Suppressor macrophage (primary cell): ENCODE measurements at places on chromosomes 2 and 18.

- no peak for DNase-seq
Observed at GRCh38 chr2:239498576-239498975, 97.8 kb upstream of the HDAC4 start.

DNA sequence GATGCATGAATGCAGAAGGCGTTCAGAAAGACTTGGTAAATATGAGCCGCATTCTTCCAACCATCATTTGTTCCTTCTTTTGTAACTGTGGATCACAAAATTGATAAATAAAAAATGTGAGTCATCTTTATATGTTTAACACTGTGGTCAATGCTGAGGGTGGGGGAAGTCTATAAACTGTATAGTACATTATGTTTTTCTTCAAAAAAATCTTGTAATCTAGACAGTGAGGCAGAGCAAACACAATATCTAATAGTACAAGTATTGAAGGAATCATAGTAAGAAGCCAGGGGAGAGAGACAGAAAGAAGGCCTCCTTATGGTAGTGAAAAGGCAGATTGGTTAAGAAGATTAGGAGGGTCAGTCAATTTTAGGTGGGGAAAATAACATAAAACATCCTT lies 30.7 kb upstream of the CALCRL start:
- DNase-seq = no peak

- no peak for DNase-seq
Observed at GRCh38 chr2:226622484-226622883, 177.1 kb downstream of the IRS1 start.

DNA sequence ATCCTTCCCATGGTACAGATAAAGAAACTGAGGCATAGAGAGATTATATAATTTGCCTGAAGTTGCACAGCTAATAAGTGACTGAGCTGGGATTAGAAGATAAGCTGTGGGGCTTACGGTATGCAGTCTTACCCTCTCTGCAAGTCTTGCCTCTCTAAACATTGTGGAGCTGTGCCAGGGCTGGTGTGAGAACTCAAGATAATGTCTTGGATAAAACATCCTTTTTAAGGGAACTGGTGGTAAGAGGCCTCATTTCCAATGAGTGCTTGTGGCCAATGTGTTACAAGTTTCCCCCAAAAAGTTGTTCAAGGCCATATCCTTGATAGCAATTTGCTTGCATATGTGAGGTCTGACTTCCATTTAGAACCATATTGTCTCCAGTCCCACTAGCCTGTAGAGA lies 84.3 kb upstream of the ETAA1 start:
- no peak for DNase-seq

GRCh38 chr2:214839464-214839863 lies 30.0 kb upstream of the BARD1 start:
- peak; percentile 20 for DNase-seq

GRCh38 chr2:124248386-124248785 lies 223.3 kb downstream of the CNTNAP5 start:
- DNase-seq = no peak

DNA sequence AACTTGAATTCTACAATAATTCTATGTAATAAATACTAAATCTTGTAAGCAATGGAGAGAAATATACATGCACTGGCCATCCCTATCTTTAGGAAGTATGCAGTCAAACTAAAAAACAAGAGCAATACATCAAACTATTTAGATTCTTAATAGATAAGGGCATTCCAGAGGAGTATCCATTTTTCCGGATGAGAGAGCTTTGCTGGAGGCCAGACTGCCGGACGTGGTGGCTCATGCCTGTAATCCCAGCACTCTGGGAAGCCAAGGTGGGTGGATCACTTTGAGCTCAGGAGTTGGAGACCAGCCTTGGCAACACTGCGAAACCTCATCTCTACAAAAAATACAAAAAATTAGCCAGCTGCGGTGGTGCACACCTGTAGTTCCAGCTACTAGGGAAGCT lies 60.8 kb downstream of the KIF5C start:
- DNase-seq = no peak

GRCh38 chr18:34918856-34919255 lies 122.4 kb upstream of the MAPRE2 start:
- DNase-seq = no peak

DNA sequence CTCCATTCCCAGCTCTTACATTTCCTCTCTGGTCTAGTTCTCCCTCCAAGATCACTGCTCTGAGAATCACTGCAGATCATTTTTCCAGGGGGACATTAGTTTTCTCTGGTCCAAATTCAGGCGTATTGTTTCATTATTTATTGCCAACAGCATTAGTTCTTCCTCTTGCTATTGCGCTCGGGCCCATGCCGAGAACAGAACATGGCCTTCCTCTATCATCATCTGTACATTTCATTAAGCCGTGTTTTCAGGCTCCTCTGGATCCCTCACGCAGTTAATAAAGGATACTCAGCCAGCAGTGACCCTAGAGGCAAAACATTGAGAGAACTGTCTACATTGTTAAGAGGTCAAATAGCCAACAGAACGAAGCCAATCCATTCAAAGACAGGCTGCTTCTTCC lies 63.9 kb downstream of the CCBE1 start:
- no peak for DNase-seq

- DNase-seq = no peak
Observed at GRCh38 chr2:62114564-62114963, 81.4 kb upstream of the B3GNT2 start.

DNA sequence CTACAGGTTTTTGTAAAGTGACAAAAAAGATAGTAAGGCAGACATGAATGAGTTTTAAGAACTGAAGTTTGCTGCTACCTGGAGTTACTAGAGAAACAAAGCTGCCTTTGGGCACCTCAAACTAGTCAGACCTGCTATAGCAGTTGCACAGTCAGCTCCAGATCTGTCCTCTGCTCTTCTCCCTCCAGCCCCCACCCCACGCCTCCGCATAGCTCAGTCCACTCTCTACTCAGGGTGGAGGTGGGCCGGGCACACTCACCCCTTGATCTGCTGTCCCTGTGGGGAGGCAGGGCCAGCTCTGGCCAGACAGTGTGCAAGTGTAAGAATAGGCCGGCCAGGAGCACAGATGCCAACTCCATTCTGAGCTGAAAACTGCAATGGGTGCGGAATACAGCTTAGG lies 4.1 kb downstream of the SERTAD2 start:
- no peak for DNase-seq

DNA sequence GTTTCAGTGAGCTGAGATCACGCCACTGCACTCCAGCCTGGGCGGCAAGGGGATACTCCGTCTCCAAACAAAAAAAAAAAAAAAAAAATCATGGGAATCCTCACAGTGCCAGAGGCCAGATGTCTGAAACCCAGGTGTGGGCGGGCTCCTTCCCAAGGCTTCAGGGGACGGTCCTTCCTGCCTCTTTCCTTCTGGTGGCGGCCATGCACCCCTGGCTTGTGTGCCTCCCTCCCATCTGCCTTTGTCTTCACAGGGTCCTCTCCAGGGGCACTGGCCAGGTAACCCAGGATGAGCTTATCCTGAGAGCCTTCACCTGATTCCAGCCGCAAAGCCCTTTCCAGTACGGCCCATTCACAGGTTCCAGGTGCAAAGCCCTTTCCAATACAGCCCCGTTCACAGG lies 40.9 kb upstream of the GPC1 start:
- DNase-seq = no peak

GRCh38 chr2:45391866-45392265 lies 219.2 kb downstream of the SRBD1 start:
- DNase-seq = no peak

- peak; percentile 73 for DNase-seq
Observed at GRCh38 chr2:221573430-221574230, 1.5 kb upstream of the EPHA4 start.

- DNase-seq = no peak
Observed at GRCh38 chr2:33577668-33578067, 21.4 kb downstream of the FAM98A start.

- DNase-seq = no peak
Observed at GRCh38 chr2:102206666-102207341, 20.0 kb downstream of the IL1RL2 start.

DNA sequence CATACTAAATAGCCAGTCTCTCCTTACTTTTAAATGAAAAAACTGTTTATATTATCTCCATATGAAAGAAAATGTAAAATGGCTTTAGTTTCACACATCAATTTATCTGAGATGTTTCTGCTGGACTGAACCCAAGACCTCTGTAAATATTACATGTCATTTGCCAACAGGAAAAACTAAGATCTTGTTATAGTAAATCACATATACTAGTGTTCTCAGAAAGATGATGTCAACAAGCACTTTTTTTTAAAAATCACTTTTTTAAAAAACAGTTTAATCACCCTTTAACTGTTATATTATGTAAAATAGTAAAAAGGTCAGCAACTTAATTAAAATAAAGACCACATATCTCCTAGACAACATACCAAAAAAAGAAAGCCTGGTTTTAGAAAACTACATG lies 46.3 kb downstream of the PTPN2 start:
- peak; percentile 13 for DNase-seq

DNA sequence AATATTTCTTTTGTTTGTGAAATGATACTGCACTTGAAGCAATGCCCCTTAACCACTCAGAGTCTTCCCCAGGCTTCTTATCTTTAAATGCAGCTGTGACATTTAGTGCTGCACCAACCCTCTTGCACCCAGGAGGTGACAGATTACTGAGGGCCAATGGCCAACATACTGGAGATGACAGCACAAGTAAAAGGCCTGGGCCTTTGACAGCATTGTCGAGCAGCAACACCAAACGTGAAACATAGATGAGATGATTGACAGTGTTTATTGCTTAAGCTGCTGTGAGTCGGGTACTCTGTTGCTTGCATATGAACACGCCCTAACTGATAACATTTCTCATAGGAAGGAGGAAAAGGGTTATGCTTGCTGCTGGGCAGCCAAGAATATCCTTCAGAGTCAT lies 80.3 kb downstream of the THNSL2 start:
- no peak for DNase-seq

DNA sequence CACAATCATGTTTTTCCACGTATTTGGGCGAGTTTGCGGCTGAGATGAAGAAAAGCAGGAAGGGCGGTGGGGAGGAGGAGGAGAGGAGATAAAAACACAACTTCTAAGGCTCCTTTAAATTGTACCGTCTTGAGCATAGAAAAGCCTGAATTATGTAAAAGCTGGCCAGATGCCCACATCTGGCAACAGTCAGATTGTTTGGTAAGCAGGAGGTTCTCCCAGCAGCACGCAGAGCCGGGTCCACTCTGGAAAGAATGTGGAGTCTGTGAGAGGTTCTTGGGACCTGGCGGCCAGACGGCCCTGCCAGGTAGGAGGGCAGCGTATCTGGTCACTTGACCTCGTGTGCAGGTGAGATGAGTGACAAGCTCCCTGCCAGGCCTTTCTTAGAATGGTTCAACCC lies 215.3 kb upstream of the APCDD1 start:
- no peak for DNase-seq

DNA sequence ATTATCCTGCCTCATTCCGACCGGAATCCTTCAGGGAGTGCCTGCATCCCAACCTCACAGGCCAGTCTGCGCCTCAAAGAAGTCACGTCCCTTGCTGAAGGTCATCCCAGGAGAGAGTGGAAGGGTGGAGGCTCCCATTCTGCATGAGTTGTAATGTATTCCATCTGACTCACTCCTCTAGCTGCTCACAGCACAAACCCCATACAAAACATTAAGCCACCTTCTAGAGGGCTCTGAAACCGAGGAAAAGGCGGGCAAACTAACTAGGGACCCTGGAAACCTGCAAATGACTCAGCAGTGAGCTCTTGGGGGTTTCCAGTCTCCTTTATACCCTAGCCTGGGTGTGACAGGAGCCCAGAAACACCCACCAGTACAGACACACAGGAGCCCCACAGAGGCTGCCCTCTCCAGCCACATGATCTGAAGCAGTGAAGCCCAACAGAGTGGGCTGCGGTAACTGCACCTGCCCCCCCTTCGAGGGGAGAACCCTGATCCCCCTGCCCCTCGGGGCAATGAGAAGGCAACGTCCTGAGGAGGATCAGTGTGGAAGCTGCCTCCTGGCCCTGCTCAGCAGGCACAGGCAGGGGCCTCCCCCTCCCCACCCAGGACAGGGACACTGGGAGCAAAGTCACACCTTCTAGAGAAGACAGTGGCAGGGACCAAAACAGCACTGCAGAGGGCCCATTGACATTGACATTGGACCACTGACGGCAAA lies 69.3 kb upstream of the SNTG2 start:
- DNase-seq = no peak

DNA sequence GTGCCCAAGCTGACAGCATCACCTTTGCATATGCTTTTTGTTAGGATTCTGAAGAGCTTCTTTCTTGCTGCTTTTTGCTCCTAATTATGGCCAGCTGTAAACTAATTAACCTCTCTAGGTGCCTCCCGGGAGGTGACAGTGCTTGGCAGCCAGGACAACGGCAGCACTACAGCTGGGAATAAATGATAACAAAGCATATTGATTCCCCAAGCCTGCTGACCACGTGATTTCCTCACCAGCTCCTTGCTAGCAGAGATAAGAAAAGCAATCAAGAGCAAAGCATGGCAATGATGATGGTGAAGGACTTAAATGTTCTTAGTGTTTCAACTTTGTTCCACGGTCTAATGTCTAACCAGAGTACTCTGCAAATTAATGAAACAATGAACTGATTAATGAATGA lies 1074.4 kb upstream of the GYPC start:
- DNase-seq = no peak

GRCh38 chr18:2100694-2101213 lies 470.6 kb downstream of the METTL4 start:
- no peak for DNase-seq

GRCh38 chr2:12819721-12820120 lies 103.0 kb downstream of the TRIB2 start:
- DNase-seq = peak; percentile 51

GRCh38 chr2:229401171-229401865 lies 130.2 kb upstream of the PID1 start:
- DNase-seq = no peak

GRCh38 chr2:64284751-64285150 lies 140.5 kb upstream of the PELI1 start:
- DNase-seq = no peak

DNA sequence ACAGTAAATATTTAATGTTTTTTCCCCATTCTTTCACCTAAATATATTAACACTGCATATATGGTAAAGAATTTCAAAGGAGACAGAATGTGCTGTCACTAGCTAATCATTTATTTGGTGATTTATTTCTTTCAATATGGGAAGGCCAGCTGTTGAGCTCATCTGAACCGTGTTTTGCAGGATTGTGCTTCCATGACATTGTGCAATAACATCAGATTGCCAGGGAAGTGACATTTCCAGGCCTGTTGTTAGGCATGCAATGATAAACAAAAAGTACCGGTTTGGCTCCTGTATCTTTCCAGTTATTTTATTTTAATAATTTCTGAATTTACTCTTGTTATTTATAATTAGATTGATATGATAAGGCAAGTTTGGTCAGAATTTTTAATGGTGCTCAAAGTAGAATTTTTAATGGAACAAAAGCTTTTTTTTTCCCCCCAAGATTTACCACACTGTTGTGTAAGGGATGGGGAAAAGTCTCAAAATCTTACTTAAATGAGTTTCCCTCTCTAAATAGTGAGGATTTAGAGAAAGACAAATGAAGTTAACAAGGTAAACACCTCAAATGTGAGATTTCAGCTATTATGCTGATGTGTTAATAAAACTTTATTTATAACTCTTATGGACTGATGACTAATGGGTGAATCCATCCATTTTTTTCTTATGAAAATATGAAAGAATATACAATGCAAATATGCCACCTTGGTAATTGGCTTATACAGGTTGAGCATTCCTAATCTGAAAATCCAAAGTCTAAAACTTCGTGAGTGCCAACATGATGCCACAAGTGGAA lies 52.7 kb downstream of the MALT1 start:
- no peak for DNase-seq
